ENCODE measurements at places on chromosomes 12 and 14. TPM values are rescaled to one million over a fixed set of nuclear protein-coding genes. Genes with fewer than 3 reads are reported as not detected.
A peak's percentile ranks its signal among the peaks of the same experiment; 100 is the strongest.

Gene FAM90A1
- total RNA-seq = 1.3 TPM

Gene SRGAP1
- 0.19 TPM for total RNA-seq

GRCh38 chr12:48169011-48169410 lies 11.7 kb upstream of the ASB8 start:
- H3K27me3 ChIP-seq = peaks cover 17% of the 10 kb centered on the region
- no peak for DNase-seq
- no peaks in the 10 kb centered on the region for H3K36me3 ChIP-seq
- no peak overlapping the region for H3K4me3 ChIP-seq

- H3K4me1 ChIP-seq = peaks cover 38% of the 10 kb centered on the region
- no peak overlapping the region for H3K4me3 ChIP-seq
- H3K27me3 ChIP-seq = peaks cover 9% of the 10 kb centered on the region
These were observed 525.4 kb downstream of the TMEM121 start for GRCh38 chr14:106051796-106052195.

GRCh38 chr12:53100466-53101151 lies 2.7 kb upstream of the SOAT2 start:
- H3K27me3 ChIP-seq = peaks cover 15% of the 10 kb centered on the region
- H3K4me1 ChIP-seq = peaks cover 50% of the 10 kb centered on the region
- no peaks in the 10 kb centered on the region for H3K36me3 ChIP-seq
- no peak overlapping the region for H3K4me3 ChIP-seq
- H3K27ac ChIP-seq = peak overlapping the region; percentile 34

DNA sequence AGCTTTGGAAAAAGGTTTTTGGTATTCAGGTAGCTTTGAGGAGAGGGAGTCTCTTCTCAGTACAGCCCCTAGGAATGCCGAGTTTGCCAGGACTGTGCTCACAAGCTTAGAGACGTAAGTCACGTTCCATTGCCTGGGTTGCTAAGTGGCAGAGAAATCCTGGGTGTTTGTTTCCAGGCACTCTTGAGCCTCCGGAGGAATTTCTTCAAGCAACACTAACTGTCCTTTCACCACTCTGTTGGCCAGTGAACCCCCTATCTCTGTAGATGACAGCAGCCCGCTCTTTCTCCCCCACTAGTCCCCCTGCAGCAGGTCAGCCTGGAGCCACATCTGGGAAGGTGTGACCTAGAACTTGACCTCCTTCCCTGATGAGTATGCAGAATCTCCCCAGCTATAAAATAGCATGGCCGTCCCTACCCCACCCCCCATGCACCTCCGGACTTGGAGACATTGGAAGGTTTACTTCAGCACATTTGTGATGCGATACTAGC lies 162.7 kb downstream of the ZFP36L1 start:
- no peak overlapping the region for H3K4me3 ChIP-seq
- H3K27ac ChIP-seq = no peak overlapping the region
- no peak for DNase-seq
- H3K27me3 ChIP-seq = no peaks in the 10 kb centered on the region

DNA sequence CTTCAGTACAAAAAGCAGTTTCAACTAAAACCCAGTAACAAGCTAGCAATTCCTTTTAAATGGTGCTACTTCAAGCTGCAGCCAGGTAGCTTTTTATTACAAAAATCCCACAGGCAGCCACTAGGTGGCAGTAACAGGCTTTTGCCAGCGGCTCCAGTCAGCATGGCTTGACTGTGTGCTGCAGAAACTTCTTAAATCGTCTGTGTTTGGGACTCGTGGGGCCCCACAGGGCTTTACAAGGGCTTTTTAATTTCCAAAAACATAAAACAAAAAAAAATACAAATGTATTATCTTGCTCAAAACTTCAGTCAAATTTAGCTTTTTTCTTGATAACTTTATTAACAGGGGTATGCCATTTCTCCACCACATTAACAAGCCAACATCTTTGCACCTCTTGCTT lies 3.6 kb upstream of the CLEC4E start:
- peak; percentile 65 for DNase-seq
- peaks cover 43% of the 10 kb centered on the region for H3K27me3 ChIP-seq
- no peaks in the 10 kb centered on the region for H3K36me3 ChIP-seq
- H3K27ac ChIP-seq = no peak overlapping the region

GRCh38 chr14:54778618-54779345 lies 123.8 kb downstream of the GCH1 start:
- H3K4me3 ChIP-seq = no peak overlapping the region
- H3K27ac ChIP-seq = no peak overlapping the region
- H3K4me1 ChIP-seq = peaks cover 50% of the 10 kb centered on the region
- H3K36me3 ChIP-seq = no peaks in the 10 kb centered on the region
- peaks cover 52% of the 10 kb centered on the region for H3K27me3 ChIP-seq

DNA sequence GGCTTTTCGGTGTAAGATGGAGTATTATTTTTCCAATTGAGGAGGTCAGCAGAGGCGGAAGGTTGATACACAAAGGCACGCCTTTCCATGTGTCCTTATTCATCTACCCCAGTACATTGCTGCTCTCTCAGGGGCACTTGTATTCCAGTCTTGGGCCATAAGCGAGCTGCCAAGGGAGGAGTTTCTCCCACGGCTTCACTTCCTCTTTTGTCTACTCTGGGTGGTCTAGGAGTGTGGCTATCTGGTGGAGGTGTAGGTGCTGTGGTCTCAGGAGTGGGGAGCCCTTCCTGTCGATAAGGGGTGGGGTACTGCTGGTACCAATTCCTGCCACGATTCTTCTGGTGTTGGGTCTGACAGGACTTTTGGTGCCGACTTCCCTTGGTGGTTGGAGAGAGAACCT lies 73.4 kb downstream of the GAS2L3 start:
- peaks cover 16% of the 10 kb centered on the region for H3K27me3 ChIP-seq
- DNase-seq = no peak
- no peak overlapping the region for H3K4me3 ChIP-seq
- no peaks in the 10 kb centered on the region for H3K4me1 ChIP-seq

DNA sequence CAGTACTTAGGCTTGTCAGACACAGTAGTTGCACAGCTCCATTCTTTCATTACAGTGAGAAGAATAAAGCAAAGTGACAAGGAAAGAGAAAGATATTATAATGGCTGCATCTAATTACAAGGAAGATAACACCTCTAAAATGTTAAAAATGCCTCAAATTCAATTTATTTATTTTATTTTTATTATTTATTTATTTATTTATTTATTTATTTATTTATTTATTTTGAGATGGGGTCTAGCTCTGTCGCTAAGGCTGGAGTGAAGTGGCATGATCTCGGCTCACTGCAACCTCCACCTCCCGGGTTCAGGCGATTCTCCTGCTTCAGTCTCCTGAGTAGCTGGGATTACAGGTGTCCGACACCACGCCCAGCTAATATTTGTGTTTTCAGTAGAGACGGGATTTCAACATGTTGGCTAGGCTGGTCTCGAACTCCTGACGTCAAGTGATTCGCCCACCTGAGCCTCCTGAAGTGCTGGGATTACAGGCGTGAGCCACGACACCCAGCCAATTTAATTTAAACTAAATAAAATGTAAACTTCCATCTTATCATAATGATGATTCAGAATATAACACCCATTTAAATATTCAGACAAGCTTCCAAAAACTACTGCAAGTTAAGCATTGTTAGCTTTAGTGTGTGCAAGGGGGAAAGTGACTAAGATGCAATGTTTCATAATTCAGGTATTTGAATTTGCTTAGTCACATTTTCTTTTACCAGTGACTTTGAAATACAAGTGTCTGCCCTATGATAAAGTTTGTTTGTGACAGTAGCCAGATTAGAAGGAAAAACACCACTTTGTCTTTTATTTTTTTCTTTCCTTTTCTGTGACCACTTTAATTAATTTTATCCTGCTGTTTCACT lies 2.4 kb upstream of the CFAP54 start:
- no peak for DNase-seq
- H3K4me3 ChIP-seq = no peak overlapping the region
- peaks cover 34% of the 10 kb centered on the region for H3K4me1 ChIP-seq
- peak overlapping the region; percentile 48 for H3K27ac ChIP-seq
- no peaks in the 10 kb centered on the region for H3K36me3 ChIP-seq

GRCh38 chr14:58697266-58697929 lies 59.6 kb downstream of the DACT1 start:
- H3K27me3 ChIP-seq = no peaks in the 10 kb centered on the region
- H3K36me3 ChIP-seq = no peaks in the 10 kb centered on the region
- no peak for DNase-seq
- H3K27ac ChIP-seq = no peak overlapping the region
- H3K4me1 ChIP-seq = peaks cover 11% of the 10 kb centered on the region
